ENCODE measurements at places on chromosomes 6 and 20.
A peak's percentile ranks its signal among the peaks of the same experiment; 100 is the strongest.

- DNase-seq: peak; percentile 91
Observed at GRCh38 chr6:113137426-113137825, 719.7 kb upstream of the MARCKS start.

GRCh38 chr6:80537118-80537972, 430.9 kb downstream of the BCKDHB start:
- DNase-seq: no peak

DNA sequence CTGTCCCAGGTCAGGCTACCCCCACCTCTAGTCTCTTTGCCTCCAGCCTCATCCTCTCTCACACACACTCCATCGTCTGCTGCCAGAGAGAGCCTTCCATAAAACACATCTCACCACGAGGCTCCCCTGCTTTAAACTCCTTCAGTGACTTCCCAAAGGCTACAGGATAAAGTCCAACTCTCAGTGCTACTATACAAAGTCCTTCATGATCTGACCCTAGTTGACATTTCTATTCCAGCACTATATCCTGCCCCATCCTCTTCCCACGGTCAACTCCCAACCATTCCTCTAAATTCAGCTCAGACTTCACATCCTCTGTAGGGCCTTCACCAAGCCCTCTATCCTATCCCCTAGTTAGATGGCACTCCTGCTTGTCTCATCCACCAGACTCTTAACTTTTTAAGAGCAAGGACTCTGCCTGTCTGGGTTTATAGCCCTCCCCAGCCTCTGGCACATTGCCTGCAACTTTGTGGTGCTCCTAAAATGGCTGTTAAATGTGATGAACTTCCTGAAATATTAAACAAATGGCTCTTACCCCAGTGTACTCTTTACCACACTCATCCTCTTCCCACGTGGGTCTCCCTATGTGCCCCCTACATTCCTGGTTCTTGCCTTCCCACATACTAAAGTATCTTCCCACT, 36.1 kb downstream of the KIF16B start:
- no peak for DNase-seq

- no peak for DNase-seq
Observed at GRCh38 chr6:125255201-125255600, 46.6 kb downstream of the HDDC2 start.

DNA sequence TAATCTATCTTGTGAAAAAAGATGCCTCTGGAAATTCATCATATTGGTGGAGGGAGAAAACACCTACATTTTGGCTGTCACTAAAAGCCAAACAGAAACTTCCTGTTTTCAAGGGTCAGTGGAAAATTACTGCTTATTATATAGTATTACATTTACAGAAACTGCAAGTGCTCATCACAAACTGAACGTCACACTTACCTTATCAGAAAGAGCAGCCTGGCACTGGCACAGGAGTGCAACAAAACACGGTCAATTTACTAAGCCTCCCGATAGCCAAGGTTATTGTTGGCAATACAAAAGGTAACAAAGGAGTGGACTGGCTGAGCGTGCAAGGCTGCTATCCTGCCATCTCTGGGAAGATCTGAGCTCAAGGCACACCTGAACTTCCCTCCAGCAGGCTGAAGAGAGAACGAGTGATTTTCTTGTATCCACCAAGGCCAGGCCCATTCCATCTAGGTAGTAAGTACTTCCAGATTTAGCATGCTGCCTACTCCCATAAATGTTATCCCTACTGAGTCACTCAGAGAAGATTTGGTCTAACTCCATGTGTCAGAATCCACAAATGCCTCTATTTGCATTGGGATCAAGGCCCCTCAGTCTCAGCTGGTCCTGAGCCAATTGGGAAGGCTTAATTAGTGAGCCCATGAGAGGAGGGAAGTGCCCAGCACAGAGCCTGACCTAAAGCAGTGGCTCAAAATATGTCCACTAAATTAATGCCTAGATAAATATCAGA, 399.8 kb downstream of the BTBD9 start:
- DNase-seq: no peak

GRCh38 chr6:33854572-33855030, 50.8 kb upstream of the MLN start:
- DNase-seq: peak; percentile 55

GRCh38 chr6:10542213-10542612, 21.1 kb downstream of the GCNT2 start:
- no peak for DNase-seq

DNA sequence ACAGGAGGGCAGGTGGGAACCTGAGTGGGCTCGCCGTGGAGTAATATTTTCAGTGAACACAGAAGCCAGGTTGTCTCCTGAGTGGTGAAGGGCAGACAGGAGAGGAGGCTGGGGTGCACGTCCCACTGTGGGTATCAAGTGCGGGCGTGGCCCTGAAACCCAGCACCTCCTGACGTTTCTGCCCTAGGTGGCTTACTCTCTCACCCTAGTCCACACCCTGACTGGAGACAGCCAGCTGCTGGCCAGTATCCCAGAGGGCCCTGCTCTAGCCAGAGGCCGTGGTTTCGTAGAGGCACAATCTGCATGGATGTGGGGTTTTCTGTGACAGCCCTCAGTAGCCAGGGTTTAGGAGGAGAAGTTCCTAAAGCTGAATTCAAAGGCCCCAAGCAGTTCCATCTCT, 86.7 kb downstream of the TRERF1 start:
- no peak for DNase-seq

- DNase-seq: no peak
Observed at GRCh38 chr6:142738035-142738396, 207.0 kb downstream of the HIVEP2 start.

DNA sequence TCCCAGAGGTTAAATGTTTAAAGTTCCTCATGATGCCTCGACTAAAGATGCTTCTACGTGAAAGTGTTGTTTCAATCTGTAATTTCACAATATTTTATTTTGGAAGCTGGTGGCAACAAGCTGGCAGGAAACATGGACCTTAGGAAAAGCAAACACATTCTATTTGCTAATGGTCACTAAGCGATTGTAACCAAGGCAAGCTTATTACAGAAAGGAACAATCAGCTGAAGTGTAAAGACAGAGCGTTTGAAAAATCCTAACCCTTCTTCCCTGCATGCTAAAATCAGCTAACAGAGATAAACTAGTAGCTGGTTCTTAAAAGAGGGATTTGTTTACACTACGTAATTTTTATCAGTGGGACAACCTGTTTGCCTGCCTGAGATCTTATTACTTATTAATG, 50.0 kb downstream of the IL20RA start:
- DNase-seq: no peak

DNA sequence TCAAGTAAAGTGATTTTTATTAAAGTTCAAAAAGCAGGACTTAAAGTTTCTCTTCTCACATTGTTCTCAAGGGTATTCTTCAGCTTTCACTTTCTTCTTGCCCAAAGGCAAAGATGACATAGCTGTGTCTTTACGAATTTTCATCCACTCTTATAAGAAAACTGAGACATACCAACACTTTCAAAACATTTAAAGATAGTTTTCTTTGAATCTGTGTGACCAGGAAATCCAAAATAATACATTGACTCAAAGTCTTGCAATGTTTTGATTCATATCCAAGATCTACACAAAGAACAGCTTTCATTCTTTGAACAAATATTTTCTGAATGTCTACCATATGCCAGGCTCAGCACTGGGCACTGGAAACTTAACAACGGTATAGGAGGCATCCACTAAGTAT, 117.9 kb downstream of the SIM1 start:
- no peak for DNase-seq

DNA sequence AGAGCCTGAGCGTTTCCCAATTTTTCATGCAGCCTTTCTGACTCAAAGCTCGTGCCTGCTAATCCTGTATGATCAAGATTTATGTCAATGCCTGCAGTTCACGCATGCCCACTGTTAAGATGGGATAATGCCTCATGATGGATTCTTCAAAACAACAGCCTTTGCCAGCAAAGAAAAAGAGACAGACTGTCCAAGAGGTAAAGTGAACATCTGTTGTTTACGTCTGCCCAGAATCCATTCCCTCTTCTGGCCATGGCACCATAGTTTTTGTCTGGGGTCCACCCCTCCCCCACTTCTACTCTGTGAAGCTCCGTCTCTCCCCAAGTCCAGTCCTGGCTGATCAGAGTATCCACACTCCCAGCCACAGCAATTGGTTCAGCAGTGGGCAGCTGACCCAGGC, 91.9 kb upstream of the EYA2 start:
- DNase-seq: no peak

DNA sequence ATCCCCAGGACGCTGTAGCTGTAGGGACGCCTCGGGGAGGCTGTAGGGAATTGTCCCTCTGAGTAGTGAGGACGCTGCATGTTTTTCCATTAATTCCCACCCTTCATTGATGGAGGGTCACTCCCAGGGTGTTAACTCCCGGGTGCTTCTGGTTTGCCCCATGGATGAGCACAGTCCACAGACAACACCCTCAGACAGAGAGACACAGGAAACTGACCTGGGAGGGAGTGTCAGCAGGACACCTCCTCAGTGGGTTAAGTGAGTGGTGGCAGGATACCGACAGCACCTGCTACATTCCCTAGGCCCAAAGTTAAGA, 53.5 kb downstream of the LINC00237 start:
- no peak for DNase-seq

DNA sequence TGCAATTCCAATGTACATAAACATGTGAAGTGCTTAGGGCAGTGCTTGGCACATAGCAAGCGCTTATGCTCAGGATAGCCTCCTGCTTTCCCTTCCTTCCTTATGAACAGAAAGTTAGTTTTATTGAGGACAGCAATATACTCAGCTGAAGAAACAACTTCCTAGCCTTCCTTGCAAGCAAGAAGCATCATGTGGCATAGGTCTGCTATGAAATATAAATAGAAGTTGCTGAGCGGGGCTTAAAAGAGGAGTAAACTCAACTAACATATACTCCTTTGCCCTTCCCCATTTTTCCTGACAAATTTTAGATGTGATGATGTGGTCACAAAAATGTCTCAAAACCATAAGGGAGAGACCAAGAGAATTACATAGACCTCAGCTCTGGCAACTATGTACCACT, 98.9 kb downstream of the KIF16B start:
- no peak for DNase-seq

DNA sequence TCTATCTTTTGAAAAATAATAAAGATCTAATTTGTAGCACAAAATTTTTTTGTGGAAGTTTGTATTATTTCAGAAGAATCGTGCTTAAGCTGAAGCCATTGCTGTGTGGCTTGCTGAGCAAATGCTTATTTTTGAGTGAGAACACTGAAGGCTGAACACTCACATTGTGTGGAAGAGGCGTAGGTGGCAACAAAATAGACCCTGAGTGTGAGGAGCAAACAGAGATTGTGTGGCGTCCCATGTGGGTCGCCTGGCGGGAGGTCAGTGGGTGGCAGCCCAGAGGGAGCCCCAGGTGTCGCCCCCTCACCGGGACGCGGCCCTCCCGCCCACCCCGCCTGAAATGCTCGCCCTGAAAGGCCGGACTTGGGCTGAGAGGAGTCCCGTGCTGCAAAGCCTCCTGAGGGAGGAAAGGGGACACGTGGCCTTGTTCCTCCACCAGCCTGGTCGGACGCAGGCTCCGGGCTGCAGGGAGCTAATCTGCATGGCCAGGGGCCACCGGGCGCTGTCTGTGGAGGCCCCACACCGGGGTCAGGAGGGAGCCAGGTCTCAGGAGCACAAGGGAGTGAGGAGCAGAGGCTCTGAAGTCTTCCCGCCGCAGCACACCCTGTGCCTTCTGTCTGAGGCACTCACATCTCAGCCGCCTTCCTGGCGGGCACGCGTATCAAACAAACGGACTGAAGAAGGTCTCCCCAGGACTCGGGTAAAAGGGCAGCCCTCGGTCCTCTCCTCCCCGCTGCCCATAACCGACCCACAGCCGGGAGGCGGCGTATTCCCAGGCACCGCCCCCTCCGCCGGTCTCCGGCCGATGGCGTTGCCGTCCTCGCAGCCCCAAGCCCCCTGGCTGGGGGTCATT, 15.9 kb downstream of the DDO start:
- DNase-seq: no peak

DNA sequence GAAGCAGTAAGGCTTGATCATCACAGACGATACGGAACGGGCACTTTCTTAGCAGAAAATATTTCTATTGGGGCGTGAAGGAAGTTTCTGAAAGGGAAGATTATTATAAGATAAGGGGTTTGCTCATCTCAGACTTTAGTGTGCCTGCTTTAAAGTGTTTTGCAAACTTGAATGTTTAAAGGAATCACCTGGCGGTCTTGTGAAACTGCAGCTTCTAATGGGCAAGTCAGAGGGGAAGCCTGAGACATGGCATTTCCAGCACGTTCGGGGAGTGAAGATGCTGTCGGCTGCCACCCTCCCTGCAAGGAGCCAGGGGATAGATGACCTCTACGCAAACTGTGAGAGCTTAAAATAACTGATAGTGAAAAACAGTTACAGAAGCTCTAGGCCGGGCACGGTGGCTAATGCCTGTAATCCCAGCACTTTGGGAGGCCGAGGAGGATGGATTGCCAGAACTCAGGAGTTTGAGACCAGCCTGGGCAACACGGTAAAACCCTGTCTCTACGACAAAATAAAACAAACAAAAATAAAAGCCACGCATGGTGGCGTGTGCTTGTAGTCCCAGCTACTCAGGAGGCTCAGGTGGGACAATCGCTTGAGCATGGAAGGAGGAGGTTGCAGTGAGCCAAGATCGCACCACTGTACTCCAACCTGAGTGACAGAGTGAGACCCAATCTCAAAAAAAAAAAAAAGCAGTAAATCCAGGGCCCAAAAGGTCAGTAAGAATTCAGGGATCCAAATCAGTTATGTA, 2.3 kb upstream of the KIF16B start:
- no peak for DNase-seq

- no peak for DNase-seq
Observed at GRCh38 chr6:12911427-12911826, 194.9 kb downstream of the PHACTR1 start.

- no peak for DNase-seq
Observed at GRCh38 chr6:42193491-42193894, 1.3 kb downstream of the GUCA1B start.

DNA sequence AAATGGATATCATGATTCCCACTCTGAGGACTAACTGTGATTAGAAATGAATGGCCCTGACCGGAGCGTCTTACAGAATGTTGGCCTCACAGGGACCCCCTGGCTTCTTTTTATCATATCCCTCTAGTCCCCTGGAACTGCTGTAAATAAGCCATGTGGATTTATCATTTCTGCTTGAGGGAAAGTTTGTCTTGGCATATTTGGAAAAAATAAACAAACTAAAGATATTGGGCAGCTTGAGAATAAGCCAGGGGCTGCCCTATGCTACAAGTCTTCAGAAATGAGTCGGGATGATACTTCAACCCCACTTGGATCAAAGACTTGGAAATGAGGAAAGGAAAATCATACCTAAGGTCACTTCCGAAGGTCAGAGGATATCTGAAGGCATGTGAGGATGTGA, 179.1 kb downstream of the THBS2 start:
- no peak for DNase-seq

Data from femur (tissue), 1 donor.